ENCODE measurements at places on chromosomes 5 and 9. TPM values are rescaled to one million over a fixed set of nuclear protein-coding genes. Genes with fewer than 3 reads are reported as not detected.

DNA sequence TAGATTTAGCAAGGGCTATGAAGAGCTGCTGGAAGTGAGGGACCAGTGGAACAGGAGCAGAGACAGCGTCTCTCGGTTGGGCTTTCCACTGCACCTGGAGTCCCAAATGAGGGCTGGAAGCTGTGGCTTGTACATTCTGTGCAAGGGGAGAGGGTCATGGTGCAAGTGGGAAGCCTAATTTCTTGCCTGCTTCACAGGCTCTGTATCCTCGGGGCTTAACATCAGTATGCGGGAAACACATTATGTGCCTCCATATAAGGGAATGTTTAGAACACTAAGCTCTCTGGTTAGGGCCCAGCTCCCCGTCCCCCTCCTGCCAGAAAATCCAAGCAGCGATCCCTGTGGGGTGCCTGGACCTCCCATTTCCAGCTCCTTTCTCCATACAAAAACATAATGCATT, 89.0 kb upstream of the NIPAL4 start:
- no peak overlapping the region for H3K27ac ChIP-seq
- DNase-seq, result no peak
- no peak overlapping the region for H3K4me3 ChIP-seq
- no peaks in the 10 kb centered on the region for H3K27me3 ChIP-seq

The GRM6 gene
- not detected for total RNA-seq

DNA sequence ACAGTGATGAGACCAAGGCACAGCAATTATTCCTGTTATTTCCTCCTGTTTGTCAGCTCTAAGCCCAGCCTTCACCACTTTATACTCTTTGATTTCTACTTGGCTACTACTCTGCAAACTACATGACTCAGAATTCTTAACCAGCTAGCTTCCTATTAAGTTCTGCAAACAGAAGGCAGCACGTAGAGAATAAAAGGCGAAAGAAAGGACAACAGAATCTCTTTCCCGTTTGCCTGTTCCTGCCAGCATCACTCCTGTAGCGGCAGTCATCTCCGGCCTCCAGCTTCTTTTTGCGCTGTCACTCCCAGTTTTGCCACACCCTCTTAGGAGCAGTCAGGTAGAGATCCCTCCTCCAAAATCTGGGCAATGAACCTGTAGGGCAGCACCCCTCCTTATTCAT, 29.9 kb downstream of the DPYSL3 start:
- no peaks in the 10 kb centered on the region for H3K36me3 ChIP-seq
- DNase-seq, result no peak
- peaks cover 14% of the 10 kb centered on the region for H3K4me1 ChIP-seq
- H3K4me3 ChIP-seq, result no peak overlapping the region
- no peaks in the 10 kb centered on the region for H3K27me3 ChIP-seq

GRCh38 chr5:110768138-110768860, 29.5 kb downstream of the SLC25A46 start:
- no peak overlapping the region for H3K27ac ChIP-seq
- H3K36me3 ChIP-seq, result no peaks in the 10 kb centered on the region
- H3K4me3 ChIP-seq, result no peak overlapping the region
- no peak for DNase-seq
- no peaks in the 10 kb centered on the region for H3K4me1 ChIP-seq

GRCh38 chr5:150257424-150257823, 32.1 kb downstream of the CAMK2A start:
- no peaks in the 10 kb centered on the region for H3K27me3 ChIP-seq
- H3K27ac ChIP-seq, result no peak overlapping the region
- peak; percentile 29 for DNase-seq
- H3K4me1 ChIP-seq, result no peaks in the 10 kb centered on the region

The C9orf152 gene
- total RNA-seq, result not detected

The IFNB1 gene
- total RNA-seq, result not detected
